GM03348 (cell line): ENCODE measurements at places on chromosomes 11 and 22.

DNA sequence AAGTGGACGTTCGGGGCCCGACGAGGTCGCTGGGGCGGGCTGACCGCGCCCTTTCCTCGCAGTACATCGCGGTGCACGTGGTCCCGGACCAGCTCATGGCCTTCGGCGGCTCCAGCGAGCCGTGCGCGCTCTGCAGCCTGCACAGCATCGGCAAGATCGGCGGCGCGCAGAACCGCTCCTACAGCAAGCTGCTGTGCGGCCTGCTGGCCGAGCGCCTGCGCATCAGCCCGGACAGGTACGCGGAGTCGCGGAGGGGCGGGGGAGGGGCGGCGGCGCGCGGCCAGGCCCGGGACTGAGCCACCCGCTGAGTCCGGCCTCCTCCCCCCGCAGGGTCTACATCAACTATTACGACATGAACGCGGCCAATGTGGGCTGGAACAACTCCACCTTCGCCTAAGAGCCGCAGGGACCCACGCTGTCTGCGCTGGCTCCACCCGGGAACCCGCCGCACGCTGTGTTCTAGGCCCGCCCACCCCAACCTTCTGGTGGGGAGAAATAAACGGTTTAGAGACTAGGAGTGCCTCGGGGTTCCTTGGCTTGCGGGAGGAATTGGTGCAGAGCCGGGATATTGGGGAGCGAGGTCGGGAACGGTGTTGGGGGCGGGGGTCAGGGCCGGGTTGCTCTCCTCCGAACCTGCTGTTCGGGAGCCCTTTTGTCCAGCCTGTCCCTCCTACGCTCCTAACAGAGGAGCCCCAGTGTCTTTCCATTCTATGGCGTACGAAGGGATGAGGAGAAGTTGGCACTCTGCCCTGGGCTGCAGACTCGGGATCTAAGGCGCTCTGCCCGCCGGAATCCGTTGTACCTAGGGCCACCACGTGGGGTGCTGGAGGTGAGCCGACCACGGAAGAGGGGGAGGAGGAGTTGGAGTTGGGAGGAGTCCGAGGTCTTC is 771 bp downstream of the MIF start:
- DNase-seq: peak; percentile 77

- DNase-seq: no peak
Observed at GRCh38 chr22:36619797-36620399, 83.7 kb downstream of the CACNG2 start.

- DNase-seq: no peak
Observed at GRCh38 chr22:48708558-48709245, 1119.0 kb downstream of the BRD1 start.

DNA sequence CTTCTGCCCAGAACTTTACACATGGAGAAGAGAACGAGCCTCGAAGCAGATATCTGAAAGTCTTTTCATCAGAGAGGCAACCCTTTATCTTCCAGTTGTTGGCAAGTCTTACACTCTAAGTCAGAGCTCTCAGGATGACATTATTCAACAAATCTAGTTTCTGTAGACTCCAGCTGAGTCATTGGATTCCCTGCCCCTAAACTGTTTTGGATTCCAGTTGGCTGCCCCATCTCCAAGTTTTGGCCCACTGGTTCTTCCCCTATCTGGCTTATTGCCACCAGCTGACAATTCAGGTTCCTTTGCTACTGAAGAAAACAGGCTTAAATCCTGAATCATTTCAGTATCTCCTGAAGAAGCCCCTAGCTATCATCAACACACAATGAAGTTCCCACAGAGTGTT is 14.2 kb downstream of the SAAL1 start:
- DNase-seq: no peak

DNA sequence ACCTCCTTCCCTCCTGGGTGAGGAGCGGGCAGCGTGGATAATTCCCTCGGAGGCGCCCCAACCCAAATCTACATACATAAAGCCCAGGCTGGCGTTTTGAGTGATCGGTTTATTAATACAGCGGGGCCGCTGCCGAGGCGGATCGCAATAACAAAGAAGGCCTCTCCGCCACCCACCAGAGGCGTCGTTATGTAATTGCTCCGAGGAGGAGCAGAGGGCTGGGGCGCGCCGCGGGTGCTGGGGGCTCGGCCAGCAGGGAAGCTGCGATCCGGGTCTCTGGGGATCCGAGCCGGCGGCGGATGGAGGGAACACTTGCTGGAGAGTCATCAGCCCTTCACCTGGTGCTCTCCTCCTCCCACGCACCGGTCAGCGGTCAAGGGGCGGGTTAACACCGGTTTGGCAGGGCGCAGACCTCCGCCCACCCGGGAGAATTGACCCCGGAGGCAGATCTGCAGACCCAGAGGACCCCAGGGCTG is 6.4 kb upstream of the TP53I11 start:
- peak; percentile 51 for DNase-seq

DNA sequence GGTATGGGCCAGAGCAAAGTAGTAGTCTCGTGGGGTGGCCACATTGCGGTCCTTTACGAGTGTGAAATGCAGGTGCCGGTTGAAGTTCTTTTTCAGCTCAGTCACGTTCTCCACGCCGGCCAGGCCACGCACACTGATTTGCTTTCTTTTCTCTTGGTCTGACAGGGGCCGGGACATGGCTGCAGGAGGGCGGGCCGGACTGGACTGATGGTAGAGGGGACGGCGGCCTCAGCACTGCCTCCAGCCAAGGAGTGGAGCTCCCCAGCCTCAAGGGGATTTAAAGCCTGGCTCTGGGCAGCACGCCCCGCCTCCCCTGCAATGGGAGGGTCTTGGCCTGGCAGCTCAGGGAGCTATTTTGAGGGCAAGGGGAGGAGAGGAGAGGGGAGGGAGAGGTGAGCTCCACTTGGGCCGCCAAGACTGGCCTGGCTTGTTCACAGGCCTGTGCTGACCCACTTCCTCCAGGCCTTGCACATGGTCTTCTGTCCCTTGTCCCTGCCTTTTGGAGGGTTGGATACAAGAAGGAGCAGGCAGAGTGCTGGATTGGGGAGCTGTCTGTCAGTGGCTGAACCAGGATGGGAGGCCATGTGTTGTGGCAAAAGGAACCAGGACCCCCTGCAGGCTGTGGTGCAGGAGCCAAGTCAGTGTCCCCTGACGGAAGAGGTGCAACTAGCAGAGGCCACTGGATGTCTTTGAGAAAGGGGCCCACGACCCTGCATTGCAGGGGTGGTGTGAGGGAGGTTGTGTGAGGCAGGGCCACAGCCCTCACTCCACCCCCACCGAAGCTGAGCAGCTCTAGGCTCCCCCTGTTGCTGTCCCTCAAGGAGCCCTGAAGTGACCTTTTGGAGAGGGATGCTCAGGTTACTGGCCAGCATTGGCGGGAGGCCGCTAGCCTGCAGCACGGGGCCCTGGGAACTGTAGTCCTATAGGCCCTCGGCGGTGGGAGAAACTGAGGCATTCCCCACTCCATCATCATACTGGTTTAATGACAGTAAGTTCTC is at the start of gene PYGM:
Gene PYGM (minus strand): TSS at position 253 of the 998 bp plus-strand sequence. CDS start 76 bp downstream, at position 177.
- no peak for DNase-seq

GRCh38 chr11:61294717-61295595 is at the start of gene VWCE:
Gene VWCE (minus strand): TSS chr11:61295316. CDS start chr11:61295037, 279 bp downstream.
- peak; percentile 85 for DNase-seq

DNA sequence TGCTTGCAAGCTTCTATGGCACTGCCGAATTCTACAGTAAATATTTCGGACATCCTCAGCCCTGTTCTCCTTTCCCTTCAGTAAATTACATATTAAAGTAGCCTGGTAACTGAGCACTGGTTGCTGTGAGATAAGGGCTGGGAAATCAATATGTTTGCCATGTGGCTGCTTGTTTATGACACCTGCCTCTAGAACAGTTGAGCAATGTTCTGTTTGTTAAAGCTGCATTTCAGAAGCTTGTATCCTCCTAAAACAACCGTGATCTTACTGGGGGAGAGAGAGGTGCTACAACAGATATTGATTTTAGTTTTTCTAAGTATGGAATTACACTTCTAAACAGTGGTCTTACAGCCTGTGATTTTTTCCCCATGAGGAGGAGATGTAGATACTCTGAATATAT is 39.4 kb downstream of the ZBTB16 start:
- no peak for DNase-seq

DNA sequence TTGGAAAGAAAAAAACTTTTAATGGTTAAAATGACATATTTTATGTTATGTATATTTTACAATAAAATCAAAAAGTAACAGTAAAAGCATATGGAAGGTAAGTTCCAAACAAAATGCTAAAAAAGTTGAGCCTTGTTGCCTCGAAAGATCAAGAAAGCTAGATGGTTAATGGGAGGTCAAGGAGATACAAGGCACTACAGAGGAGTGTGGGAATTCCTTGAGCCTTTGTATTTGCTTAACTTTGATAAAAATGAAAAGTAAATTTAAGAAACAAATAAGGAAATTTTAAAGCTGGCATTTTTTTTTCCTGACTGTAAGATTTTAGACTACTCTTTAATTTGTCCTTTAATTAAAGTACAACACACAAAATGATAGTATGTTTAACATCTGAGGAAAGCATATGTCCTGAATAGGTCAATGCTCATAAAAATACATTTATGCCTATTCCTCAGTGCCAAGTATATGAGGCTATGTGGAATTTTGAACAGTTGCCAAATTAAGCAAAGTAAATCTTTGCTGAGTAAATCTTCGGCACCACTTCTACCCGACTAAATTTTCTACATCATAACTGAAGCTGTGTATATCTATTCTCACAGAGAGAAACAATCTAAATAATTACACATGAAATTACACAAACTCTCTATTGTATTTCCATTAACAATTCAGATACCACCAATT is 108.8 kb downstream of the TTC28 start:
- no peak for DNase-seq

DNA sequence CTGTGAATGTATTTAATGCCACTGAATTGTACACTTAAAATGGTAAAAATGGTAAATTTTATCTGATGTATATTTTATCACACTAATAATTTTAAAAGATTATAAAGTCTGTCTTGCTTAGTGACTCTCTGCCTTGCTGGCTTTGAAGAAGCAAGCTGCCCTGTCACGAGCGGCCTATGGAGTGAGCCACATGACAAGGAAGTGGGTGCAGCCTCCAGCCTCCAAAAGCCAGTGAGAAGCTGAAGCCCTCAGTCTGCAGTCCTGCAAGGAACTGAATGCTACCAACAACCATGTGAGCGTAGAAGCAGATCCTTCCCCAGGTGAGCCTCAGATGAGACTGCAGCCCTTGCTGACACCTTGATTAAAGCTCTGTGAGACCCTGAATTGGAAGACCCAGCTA is 20.0 kb downstream of the C11orf24 start:
- DNase-seq: no peak

GRCh38 chr11:23423656-23424055 is 563.4 kb upstream of the CCDC179 start:
- DNase-seq: no peak

DNA sequence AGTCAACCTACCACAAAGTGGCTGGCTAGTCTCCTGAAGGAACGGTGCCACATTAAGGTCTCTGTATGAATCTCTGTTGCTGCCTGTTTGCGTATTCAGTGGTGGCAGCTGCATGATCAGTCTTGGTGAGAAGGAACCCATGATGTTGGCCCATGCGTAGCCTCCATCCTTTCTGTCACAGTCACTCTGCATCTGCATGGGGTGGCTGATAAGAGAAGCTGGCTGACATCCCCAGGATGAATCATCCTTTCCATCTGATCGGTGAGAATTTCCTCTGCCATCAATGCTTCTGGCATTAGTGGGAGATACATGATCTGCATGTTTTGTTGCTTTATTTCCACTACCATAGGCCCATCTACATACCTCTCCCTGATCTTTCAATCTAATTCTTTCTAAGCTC is 199.0 kb upstream of the NECTIN1 start:
- no peak for DNase-seq

DNA sequence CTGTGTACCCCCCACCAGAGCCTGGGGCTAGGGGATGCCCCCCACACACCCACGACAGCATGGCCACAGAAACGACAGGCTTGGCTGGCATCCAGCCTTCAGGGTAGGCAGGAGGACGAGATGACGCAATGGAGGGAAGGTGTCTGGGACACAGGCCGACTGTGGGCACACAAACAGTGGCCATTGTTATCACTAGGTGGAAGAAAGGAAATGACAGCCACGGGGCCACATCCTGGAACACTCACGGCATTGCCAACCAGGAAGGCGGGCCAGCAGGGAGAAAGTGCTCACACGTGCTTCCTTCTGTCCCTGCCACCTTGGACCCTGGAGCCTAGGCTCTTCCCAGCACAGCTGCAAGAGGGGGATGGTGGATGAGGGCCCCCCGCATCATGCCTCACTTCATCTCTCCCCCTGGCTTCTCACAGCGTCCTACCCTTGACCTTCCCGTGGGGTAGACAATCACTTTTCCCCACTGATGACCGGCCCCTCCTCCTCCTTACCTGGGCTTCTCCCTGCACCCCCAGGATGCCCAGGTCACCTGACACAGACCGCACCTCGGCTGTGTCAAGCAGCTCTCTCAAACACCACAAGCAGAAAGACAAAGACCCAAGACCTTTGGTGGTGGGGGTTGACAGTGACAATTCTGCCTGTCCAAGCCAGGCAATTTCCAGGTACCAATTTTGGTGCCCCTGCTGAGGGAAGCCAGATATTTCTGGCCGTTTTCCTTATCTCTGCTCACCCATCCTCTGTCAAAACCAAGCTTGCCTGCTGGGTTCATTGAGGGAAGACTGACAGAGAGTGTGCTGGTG is 8.6 kb downstream of the PLA2G6 start:
- no peak for DNase-seq

GRCh38 chr22:25112538-25113253 is 87.0 kb upstream of the CRYBB3 start:
- no peak for DNase-seq

- peak; percentile 83 for DNase-seq
Observed at GRCh38 chr22:20550851-20551744, 43.7 kb downstream of the MED15 start.

GRCh38 chr22:19961201-19961580 is 19.6 kb upstream of the TXNRD2 start:
- DNase-seq: no peak

GRCh38 chr22:38653741-38654140 is 2.5 kb downstream of the FAM227A start:
- DNase-seq: no peak

DNA sequence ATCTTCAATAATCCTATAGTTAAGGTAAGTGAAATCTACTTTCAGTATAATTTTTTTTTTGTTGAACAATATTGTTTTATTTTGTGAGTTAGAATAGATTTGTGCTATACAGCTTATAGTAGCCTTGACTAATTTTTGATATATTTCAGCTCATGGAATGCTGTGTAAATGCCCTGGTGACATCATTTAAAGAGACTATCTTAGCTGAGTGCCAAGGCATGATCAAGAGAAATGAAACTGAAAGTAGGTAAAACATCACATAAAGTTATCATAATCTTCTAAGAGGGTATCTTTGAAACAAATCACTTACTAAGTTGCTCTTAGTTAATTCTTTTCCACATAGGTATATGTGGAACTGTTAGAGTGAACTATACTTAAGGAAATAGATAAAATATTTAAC is 51.4 kb upstream of the ACAT1 start:
- DNase-seq: peak; percentile 59

DNA sequence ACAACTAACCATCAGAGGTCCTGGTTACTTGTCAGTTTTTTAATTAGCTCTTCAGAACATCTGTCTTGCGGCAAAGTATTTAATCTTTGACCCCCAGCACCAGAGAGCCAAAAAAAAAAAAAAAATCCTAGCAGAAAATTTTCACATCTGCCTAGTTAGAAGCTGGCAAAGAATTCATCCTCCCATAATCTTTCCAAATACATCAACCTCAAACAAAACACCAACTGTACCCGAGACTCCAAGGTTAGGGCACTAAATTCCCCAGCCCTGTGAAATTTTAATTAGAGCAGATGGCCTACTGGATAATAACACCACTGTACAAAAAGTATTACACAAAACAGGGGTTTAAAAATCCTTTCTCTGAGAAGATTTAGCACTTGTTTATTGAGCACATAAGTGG is 55.7 kb downstream of the RAB38 start:
- DNase-seq: no peak
